ENCODE measurements at places on chromosomes 5 and 9.

- DNase-seq = no peak
Observed at GRCh38 chr9:16901590-16901989, 31.1 kb upstream of the BNC2 start.

GRCh38 chr9:113524468-113524867 lies 60.9 kb downstream of the RGS3 start:
- DNase-seq = no peak

DNA sequence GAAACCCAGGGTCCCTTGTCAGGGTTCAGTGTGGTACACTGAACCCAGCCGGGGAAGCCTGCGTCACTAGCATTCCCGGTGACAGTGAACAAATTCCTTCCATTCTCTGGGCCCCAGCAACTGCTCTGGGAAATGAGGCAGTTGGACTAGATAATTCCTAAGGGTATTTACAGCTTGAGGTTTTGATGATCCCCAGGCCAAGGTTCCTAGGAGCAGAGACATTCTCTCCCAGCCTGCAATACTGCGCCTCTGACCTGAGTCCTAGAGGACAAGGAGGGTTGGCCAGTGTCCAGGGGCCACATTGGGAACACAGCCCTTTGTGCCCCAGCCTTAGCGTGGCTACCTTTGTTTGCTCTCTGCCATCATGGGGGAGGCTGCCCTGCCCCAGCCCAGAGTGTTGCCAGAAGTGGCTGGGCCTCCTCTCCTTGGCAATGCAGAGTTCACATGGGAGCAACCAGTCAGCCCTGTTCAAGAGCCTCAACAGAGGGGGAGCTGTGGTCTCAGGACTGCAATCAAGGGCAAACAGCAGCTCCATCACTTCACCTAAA lies 178.2 kb downstream of the SEC61B start:
- DNase-seq = no peak

- DNase-seq = no peak
Observed at GRCh38 chr5:10140195-10140973, 109.3 kb downstream of the ATPSCKMT start.

DNA sequence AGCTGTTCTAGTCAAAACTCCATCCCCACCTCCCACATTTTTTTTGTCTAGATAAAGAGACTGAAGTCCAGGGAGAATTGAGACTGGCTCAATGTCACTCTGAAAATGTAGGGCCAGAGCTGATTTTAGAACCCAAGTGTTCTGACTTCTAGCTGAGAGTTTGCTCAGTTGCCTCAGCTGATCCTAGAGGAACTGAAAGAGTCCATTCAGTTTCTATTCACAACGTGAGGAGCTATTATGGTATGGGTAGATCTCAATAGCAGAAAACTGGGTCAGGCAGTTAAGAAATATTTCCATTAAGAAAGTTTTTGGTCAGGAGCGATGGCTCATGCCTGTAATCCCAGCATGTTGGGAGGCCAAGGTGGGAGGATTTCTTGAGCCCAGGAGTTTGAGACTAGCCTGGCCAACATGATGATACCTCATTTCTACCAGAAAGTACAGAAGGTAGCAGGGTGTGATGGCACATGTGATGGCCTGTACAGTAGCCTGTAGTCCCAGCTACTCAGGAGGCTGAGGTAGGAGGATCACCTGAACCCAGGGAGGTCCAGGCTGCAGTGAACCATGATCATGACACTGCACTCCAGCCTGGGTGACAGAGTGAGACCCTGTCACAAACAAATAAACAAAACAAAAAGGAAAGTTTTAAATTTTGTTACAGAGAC lies 61.7 kb downstream of the GLRA1 start:
- DNase-seq = no peak

DNA sequence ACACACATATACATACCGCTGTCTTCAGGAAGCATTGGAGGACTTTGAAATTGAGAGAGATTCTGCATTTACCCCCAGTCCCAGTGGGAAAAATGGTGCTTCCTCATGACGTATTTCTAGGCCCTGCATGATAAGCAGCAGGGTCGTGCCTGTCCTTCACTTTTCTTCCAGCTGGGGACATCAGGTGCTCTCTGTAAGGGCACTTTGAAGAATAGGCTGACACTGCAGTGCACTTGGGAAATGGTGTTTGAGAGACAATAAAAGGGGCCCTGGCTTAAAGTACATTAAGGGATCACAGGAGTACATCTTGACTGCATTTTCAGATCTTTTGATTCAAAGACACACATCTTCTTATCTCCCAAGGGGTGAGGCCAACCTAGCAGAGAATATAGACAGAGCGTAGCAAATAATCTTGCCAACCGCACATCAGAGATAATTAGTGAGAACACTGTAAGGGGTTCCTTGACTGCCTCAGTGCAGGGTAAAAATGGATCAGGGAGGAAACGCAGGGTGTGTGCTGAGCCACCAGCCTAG lies 437.9 kb downstream of the CSNK1G3 start:
- DNase-seq = no peak

- no peak for DNase-seq
Observed at GRCh38 chr5:52956014-52956413, 33.1 kb upstream of the ITGA2 start.
